ENCODE measurements at places on chromosomes 5 and 9.

- DNase-seq: no peak
These were observed 263.9 kb downstream of the ICE1 start for GRCh38 chr5:5686356-5686755.

- peak; percentile 63 for DNase-seq
These were observed 308.5 kb downstream of the RAB3C start for GRCh38 chr5:58891086-58891970.

- DNase-seq: no peak
These were observed 48.9 kb upstream of the SLC2A8 start for GRCh38 chr9:127347831-127348776.

DNA sequence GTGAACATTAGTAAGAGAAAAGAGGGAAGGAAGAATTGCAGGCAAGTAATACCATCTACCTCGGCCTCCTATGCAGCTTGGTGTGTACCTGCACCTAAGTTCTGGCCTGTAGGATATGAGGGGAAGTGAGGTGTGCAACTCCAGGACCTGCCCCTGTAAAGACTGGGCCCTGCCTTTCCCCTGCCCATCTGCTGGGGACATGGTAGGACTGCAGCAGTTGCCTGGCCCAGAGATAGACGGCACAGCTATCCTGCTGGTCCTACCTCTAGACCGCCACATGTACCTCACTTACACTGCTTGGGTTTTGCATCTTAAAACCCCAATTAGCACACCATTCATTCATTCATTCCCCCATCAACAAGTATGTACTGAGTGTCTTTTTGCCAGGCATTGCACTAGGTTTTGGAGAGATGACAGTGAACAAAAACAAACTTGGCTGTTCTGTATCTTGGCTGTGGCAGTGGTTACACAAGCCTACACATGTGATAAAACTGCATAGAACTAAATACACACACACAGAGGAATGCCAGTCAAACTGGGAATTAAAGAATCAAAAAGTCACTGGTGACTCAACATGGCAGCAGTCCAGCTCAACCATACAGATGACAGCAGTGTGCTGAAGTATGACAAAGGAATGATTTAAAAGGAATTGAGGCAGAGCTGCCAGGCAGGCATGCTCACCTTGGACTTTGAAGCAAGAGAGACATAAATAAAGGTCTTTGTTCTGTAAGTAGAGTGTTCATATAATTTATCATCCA is 23.3 kb upstream of the MGAT1 start:
- no peak for DNase-seq

DNA sequence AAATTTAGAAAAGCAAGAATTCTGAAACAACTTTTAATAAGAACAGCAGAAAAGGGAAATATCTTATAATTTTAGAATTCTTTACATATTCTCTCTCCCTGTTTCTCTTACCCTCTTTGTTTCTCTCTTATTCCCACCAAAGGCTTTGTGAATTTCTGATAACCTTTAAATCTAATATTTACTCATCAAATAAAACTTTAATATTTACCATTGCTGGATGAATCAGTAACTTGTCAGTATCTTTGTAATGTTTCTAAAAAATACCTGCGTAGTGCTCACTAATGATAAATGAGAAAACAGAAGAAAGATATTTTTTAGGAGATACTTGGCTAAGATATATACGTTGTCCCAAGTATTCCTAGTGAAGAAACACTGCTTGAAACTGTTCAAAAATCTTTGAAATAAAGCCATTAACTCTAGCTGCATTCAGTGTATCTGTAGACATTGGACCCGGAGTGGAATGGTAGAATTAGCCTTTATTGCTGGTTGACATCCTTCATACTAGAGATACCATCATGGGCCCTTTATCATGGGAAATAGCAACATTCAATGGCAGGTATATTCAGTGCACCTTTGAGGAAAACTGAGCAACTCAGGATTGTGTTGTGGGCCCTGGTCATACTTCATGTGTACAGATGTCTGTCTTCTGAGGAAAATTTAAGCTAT is 2160.4 kb downstream of the MAT2B start:
- DNase-seq: no peak

DNA sequence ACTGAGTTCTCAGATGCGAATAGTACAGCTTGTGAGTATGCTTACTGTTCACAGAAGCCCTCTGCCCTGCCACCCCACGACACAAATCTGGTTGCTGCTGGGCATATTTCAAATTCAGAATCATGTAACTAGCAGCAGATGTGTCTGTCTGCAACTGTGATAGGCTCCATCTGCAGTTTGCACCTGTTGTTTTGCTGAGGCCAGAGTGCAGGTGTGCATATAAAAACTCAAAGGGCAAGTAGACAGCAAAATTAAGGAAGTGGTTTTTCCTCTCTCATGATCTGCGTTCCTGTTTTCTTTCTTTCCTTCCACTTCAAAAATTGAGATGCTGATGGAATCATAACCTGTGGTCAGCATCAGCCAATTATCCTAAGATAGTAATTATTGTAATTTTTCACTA is 1000.5 kb downstream of the PTPRD start:
- DNase-seq: no peak

DNA sequence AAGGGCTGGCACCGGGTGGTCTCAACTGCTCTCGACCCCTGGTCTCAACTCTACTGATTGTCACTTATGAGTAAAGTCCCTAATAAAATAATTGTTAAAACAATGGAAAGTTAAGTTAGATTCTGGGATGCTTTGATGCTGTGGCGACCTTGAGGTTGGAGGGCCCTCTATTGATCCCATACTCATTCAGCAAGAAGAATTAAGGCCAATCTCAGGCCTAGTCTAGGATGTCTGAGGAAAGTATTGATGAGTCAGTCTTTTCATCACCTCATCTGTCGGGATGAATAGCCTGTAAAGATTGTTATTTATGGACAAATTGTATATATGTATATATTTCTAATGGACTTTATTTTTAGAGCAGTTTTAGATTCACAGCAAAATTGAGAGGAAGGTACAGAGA is 50.8 kb downstream of the WDR36 start:
- DNase-seq: no peak

- DNase-seq: no peak
These were observed 17.7 kb downstream of the GIN1 start for GRCh38 chr5:103102234-103102633.

GRCh38 chr5:78779771-78780616 is 131.4 kb upstream of the LHFPL2 start:
- no peak for DNase-seq

- no peak for DNase-seq
These were observed 312.6 kb downstream of the TMEM232 start for GRCh38 chr5:110413856-110414255.

DNA sequence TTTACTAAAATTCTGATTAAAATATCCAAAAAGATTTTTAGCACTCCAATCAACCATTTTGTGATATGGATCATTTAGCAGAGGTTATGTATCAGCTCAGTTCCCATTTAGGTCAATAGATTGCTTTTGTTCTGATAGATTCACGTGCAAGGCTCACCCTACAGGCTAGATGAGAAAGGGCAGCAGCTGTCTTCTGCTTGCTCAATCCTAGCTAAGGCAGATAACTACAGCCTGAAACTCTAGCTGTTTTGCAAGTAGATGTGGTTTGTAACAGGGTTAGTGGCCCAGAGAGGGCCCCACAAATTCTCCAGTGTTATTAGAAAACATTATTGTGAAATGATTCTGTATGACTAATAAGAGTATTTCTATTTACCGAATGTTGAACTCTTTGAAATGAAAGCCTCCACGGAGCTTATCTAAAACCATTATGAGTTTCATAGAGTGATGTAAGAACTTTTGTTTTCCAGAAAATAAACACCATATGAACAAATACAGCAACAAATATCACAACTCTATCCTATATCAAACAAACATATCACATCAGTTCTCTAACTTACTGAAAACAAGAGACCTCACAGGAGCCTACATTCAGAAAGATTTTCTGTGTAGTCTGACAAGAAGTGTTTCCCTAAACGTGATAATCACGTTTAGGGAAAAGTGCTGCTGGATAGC is 841.9 kb upstream of the ACO1 start:
- DNase-seq: no peak

- no peak for DNase-seq
These were observed 488 bp upstream of the MCTP1 start for GRCh38 chr5:95285409-95285755.

GRCh38 chr5:178387061-178387855 is 154.7 kb upstream of the PHYKPL start:
- DNase-seq: no peak

- no peak for DNase-seq
These were observed 72.3 kb downstream of the XRCC4 start for GRCh38 chr5:83149671-83150070.

DNA sequence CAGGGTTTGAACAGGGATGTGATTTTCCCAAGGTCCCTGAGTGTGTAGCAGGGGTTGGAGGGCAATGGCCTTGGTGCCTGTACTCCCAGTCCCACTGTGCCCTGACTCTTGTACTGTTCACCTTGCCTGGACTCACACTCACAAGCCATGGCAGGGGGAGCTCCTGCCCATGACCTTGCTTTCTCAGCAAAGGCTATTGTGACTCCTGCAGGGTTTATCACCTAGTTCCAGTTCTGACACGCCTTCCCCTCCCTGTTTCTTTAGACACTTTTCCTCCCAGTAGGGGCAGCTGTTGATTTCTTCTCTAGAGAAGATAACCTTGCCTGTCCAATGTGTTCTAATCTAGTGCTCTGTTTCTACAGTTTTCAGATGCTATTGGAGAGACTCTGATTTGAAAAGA is 139.5 kb downstream of the FSTL4 start:
- DNase-seq: no peak

- DNase-seq: no peak
These were observed 2.9 kb upstream of the MAT2B start for GRCh38 chr5:163502521-163502920.

- no peak for DNase-seq
These were observed 4.9 kb upstream of the F2R start for GRCh38 chr5:76710991-76711390.

DNA sequence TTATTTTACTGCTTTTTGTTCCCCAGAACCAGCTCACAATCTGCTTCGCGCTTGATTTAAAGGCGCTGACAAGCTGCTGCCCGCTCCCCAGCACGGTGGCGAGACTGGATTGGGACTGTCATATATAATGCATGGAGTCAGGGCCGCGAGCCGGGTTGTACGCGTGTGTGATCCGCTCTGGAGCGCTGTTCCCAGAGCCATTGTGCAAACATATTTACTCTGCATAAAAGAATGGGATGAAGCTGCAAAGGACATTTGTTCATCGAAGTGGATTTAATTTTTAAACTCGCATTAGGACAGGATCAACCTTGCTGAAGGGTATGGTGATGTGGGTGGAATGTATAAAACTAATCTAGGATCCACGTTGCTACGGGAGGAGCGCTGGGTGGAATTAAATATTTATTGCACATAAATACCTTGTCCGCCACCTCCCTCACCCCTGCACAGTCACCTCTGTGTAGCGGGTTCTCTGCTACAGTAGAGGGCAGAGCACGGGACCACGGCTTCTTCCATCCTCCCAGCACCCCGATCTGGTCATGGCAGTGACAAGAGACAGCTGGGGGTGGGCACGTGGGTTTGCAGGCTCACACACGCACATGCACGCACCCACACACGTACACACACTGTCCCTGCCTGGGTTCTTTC is 18.1 kb upstream of the FCN1 start:
- no peak for DNase-seq

DNA sequence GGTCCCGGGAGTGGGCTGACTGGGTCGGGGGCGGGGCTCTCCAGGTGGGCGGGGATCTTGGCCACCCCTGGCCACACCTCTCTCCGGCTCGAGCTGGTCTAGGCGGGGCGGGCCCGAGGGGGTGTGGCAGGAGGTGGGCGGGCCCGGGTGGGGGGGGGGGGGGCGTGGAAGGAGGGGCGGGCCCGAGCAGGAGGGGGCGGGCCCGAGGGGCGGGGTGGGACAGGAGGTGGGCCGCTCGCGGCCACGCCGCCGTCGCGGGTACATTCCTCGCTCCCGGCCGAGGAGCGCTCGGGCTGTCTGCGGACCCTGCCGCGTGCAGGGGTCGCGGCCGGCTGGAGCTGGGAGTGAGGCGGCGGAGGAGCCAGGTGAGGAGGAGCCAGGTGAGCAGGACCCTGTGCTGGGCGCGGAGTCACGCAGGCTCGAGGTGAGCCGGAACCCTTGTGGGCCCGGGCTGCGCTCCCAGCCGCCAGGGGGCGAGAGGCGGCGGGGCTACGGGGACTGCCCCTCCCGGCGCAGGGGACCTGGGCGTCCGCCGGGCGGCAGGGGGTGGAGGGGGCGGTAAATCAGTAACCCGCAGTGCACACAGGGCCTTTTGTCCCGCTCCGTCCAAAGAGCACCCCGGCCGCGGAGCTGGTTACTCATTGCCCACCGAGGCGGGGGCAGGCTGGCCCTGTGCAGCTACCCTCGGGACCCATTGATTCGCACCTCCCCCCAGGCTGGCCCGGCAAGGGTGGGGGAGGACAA is at the start of gene FGFR4:
Gene FGFR4, plus strand, starts transcription at position 262 of the 744 bp plus-strand sequence. CDS start 2,688 bp downstream, outside the sequence.
- peak; percentile 36 for DNase-seq

- DNase-seq: no peak
These were observed 522.7 kb downstream of the HTR1A start for GRCh38 chr5:63439537-63439936.

GRCh38 chr9:130333712-130334062 is 68.1 kb downstream of the HMCN2 start:
- DNase-seq: no peak

GRCh38 chr9:114687034-114687433 is 5.0 kb upstream of the TEX48 start:
- DNase-seq: no peak

Measured in heart right ventricle (tissue), 16 donors.